T-helper 1 cell treated with Interleukin-12 subunit alpha and Interleukin-12 subunit beta and Interleukin-4 antibody, amounts not matched to agents 30 ng/mL and 1 ng/mL, for 36 hours (primary cell): ENCODE measurements at places on chromosomes 6 and 20. TPM values are rescaled to one million over a fixed set of nuclear protein-coding genes. Genes with fewer than 3 reads are reported as not detected.

The TGM3 gene
- not detected in 2 replicates for total RNA-seq

The FGD2 gene
- total RNA-seq: 5.6 and 7.6 TPM in 2 replicates

The PLCB1 gene
- 0.73 and 1.4 TPM in 2 replicates for total RNA-seq

The POLR1C gene
- total RNA-seq: 40.1 and 45.5 TPM in 2 replicates

The FAM217A gene
- not detected in 2 replicates for total RNA-seq

The MUC22 gene
- not detected in 2 replicates for total RNA-seq

The SIRPB2 gene
- not detected in 2 replicates for total RNA-seq

The MLN gene
- not detected in 2 replicates for total RNA-seq

The LINC00237 gene
- not detected in 2 replicates for total RNA-seq

The RUNX2 gene
- total RNA-seq: 12.7 and 14.6 TPM in 2 replicates

The PCK1 gene
- not detected in 2 replicates for total RNA-seq

The KIFC1 gene
- total RNA-seq: 76.1 and 76.9 TPM in 2 replicates

The BTNL2 gene
- not detected in 2 replicates for total RNA-seq

The CCN6 gene
- not detected in 2 replicates for total RNA-seq

The PRL gene
- total RNA-seq: not detected in 2 replicates

The WFDC5 gene
- not detected in 2 replicates for total RNA-seq

The EPB41L1 gene
- total RNA-seq: not detected in 2 replicates
